ENCODE measurements at places on chromosomes 13 and 19. TPM values are rescaled to one million over a fixed set of nuclear protein-coding genes. Genes with fewer than 3 reads are reported as not detected.

- no peak for DNase-seq
Measured at GRCh38 chr13:51643882-51644281, 59.6 kb downstream of the WDFY2 start.

DNA sequence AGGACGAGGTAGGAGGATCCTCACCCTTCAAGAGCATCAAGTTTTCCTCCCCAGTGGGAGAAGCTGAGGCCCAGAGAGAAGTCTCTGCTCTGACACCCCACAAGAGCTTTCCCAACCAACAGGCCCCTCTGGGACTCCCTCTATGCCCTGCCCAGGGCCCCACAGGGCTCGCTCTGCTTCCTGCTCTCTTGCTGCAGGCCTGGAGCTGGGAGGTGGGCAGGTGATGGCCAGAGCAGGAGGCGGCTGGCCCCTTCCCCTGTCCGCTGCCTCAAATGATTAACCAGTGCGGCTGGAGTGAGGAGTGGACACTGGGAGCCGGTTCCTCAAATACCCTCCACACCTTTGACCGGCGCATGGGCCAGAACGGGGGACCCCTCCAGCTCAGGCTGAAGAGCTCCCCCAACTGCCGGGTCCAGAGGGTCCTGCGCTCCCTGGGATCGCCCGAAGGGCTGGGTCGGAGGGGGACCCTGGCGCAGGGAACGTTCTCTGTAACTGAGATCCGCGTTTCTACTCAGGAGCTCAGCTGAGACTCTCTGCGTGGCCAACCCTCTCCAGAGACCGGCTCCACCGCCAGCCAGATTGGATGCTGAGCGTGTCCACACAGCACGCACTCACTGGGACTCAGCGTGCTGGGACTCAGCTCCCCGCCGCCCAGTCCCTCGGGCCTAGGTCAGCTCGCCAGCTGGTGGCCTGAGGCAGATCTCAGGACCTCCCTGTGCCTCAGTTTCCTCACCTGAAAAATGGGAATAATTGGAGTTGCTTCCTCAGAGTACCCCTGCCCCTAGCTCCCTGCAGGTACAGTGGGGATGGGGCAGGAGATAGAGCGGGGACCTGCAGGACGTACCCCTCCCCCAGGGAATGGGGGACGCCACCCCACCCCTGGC lies 6.7 kb upstream of the ONECUT3 start:
- DNase-seq = no peak

Gene FGF14
- total RNA-seq = not detected

GRCh38 chr13:20291675-20292074 lies 59.6 kb upstream of the GJB6 start:
- no peak for DNase-seq

- no peak for DNase-seq
Measured at GRCh38 chr13:67416047-67416925, 186.2 kb upstream of the PCDH9 start.

DNA sequence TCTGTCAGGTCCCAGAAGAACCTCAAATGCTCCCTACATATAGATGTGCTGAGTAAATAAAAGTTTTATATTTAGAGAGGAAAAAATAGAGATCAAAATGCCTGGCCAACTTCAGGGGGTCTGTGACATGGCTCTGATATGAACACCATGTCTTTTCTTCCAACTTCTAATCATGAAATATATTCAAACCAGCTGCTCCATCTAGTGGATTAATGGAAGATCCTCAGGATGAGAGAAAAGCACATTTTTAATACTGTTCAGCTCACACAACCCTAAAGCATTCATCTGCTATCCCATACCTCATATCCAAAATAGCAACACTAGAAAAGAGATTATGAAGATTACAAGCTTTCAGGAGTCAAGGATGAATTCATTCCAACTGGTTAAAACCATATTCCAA lies 56.0 kb upstream of the DOCK9 start:
- peak; percentile 83 for DNase-seq

DNA sequence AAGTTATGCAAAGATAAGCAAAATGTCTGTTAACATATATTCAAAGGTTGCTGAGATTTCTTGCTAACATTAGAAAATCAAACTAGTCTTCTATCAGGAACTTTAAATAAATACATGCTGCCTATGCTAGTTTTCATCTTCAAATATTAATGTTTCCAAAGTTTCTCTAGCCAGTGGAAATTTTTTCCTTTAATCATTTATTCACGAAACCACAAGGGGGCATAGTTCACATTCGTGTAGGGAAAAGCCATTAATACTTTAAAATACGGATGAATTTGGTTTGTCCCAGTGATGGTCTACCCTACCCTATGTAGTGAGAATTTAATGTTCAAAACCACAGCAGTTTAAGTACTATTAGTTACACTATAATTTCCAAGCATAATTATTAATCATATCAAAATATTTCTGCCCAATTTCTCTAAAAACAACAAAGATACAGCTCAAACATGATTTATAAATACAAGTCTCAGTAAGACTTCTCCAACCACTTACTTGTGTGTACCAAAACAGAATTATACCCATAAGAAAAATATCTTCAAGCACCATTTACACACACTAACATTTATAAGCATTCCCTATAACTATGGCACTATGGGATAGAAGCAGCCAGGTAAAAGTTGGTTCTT lies 16.2 kb downstream of the NUFIP1 start:
- DNase-seq = peak; percentile 39

Gene POSTN
- total RNA-seq = 0.31 TPM

GRCh38 chr19:54201980-54202379 lies 1.3 kb downstream of the RPS9 start:
- no peak for DNase-seq

GRCh38 chr13:40172878-40173277 lies 493.6 kb downstream of the FOXO1 start:
- DNase-seq = no peak

Gene KLK15
- total RNA-seq = not detected

- DNase-seq = no peak
Measured at GRCh38 chr19:16591803-16592556, 19.8 kb upstream of the SLC35E1 start.

Gene SCGB2B2
- not detected for total RNA-seq

GRCh38 chr19:18145391-18145999 lies 7.5 kb upstream of the PIK3R2 start:
- DNase-seq = no peak

Gene FREM2
- not detected for total RNA-seq

Gene NOTCH3
- 16.4 TPM for total RNA-seq

Gene SYCN
- not detected for total RNA-seq

DNA sequence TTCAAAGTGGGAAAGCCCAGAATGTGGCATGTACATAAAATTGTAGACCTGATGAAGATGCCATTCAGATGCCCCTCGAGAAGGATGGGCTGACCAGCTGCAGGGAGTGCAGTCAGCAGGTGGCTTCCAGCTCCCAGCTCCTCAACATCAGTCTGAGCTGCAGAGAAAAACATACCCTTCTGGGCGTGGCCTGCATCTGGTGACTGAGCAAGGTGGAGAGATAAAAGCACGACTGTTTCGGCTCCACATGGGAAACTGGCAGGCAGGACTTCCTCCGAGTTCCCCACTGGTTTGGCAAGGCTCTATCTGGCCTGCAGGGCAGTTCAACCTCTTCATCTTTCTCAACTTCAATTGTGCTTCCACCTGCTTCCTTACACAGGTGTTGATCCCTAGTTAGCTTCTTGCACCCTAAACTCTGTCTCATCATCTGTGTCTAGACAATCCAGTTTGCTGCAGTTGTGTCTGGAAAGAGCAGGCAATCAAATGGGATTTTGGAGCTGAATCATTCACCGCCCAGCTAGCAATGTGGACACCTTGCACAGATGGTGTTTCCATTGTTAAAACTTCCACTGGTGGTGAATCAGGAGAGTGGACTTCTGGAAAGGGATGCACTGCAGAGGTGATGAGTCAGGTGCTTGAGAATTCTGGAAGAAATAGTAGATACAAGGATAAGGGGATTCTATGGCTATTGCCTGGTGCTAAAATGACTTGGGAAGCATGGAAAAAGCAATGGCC lies 56.8 kb downstream of the POLR1D start:
- no peak for DNase-seq

DNA sequence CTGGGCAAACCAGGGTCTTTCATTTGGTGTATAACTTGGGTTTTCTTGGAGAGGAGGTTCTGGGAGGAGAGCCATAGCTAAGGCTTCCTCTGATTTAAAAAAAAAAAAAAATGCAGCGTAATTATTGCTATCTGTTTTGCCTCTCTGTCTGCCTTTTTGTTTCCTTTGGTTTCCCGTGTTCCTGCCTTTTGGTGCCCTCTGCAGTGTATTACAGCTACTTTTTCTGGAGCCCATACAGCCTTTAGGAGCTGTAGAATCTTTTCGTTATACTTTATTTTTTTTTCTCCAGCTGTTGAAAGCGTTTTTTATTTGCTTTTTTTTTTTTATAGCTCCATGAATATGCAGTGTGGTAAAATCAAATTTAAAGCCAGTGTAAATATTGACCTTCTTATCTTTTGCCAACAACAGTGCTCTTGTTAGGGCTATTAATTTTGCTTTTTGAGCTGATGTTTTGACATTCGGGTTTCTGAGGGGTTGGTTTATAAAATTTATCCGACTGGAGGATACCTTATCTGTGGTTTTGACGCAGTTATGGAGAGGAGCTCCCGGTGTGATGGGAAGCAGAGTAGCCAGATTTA lies 38.1 kb downstream of the ZNF493 start:
- no peak for DNase-seq

GRCh38 chr19:17229890-17230289 lies 3.9 kb downstream of the OCEL1 start:
- no peak for DNase-seq

Gene C19orf81
- total RNA-seq = 10.0 TPM

DNA sequence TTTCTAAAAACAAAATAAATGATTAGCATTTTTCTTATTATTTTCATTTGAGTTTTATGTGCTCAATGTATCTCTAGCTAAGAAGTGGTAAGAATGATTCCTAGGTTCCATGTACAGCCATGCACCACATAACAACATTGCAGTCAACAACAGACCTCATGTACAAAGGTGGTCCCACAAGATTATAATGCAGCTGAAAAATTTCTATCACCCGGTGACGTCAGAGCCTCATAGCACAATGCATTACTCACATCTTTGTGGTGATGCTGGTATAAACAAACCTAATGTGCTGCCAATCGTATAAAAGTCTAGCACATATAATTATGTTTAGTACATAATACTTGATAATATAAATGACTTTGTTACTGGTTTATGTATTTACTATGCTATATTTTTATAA lies 120.5 kb downstream of the SLC7A1 start:
- DNase-seq = no peak

Gene ZNF254
- total RNA-seq = 9.8 TPM

GRCh38 chr19:18074192-18074591 lies 12.5 kb downstream of the IL12RB1 start:
- no peak for DNase-seq

Gene KRTDAP
- not detected for total RNA-seq

DNA sequence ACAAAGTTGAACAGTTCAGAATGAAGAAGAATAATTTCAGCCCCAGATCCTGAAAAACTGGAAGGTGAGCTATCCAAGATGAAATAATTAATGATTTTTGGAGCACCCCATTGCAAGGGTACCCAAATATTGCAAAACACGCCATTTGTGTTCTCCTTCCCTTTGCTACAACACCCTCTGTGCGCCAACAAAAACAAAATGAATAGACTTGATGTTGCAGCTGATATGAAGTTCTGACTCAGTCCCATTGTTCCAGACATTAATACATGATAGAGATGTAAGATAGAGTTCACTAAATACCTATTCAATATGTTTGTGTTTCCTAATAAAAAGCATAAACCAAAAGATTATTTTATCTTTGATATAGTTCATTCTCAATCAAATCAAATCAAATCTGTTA lies 287.5 kb upstream of the SOX21 start:
- no peak for DNase-seq

DNA sequence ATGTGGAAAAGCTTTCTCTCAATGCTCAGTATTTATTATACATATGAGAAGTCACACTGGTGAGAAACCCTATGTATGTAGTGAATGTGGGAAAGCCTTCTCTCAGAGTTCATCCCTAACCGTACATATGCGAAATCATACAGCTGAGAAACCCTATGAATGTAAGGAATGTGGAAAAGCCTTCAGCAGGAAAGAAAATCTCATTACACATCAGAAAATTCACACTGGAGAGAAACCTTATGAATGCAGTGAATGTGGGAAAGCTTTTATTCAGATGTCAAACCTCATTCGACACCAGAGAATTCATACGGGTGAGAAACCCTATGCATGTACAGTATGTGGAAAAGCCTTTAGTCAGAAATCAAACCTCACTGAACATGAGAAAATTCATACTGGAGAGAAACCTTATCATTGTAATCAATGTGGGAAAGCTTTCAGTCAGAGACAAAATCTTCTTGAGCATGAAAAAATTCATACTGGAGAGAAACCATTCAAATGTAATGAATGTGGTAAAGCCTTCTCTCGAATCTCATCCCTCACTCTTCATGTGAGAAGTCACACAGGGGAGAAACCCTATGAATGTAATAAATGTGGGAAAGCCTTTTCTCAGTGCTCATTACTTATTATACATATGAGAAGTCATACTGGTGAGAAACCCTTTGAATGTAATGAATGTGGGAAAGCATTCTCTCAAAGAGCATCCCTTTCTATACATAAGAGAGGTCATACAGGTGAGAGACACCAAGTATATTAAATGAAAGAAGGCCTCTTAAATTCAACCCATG lies 34.4 kb downstream of the ZNF568 start:
- no peak for DNase-seq

Gene CNN1
- 34.3 TPM for total RNA-seq

GRCh38 chr13:44313674-44314073 lies 60.0 kb upstream of the SERP2 start:
- no peak for DNase-seq

GRCh38 chr13:95771905-95772304 lies 95.0 kb downstream of the DNAJC3 start:
- no peak for DNase-seq

Data from G401 (cell line).